ENCODE measurements at places on chromosomes 7 and 10.

DNA sequence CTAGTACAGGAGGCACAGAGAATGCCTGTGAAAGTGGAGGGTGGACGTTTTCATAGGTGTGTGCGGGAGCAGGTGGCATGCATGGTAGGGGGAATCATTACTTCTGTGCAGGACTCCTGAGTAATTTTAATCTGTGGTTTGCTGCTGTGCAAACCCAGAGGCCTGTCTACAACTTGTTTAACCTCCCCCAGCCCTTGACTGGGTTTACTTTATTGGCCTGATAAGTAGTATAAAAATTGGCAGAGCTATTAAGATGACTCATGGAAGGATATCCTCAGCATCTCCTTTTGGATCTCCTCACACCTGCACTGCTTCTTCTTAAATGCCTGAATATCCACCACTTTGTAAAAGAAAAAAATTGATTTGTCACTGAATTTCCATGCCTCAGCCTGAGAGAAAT is 104.8 kb downstream of the AUTS2 start:
- no peak for DNase-seq

GRCh38 chr7:30894866-30895605 is 16.6 kb upstream of the AQP1 start:
- DNase-seq: no peak

DNA sequence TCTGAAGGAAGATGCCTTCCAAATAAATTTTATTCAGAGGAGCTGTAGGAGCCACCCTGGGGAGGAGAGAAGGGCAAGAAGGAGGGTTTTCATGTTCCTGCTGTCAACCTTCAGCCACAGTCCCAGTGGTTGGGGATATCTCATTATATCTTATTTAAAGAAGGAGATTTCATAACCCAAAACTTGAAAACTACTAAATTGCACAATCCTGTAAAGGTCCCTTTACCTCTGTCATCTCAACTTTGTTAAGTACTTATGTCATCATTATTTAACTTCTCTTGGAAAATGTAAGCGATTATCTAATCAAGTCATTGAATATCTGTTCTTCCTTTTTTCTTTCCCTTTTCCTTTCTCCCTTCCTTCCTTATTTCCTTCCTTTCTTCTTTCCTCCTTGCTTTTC is 794.5 kb upstream of the IGFBP3 start:
- no peak for DNase-seq

GRCh38 chr10:82267465-82267864 is 392.5 kb downstream of the NRG3 start:
- DNase-seq: no peak

DNA sequence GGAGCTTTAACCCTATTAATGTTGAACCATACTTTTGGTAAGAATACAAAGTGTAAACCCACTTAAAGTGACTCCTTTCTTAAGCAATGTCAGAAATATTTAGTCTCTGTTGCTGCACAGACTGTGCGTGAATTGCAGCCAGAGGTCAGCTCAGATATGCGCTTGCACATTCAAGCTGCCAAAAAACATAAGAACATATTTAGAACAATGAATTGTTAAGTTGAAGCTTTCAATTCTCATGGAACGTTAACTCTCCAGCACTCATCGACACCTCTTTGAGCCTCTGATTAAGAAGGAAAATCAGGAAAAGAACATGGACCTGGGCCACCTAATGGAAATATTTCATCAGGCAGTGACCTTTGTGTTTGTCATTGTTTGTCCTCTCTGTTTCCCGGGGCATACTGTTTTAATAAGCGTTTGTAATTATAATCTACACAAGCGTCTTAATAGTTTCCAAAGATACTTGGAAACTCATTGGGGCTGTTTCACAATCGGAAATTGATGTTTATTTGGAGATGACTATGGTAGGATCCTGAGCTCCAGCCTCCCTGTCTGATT is 193.0 kb upstream of the CELF2 start:
- DNase-seq: peak; percentile 21

GRCh38 chr10:35353395-35353794 is 17.1 kb downstream of the CCNY start:
- no peak for DNase-seq
